Naive B cell (primary cell): ENCODE measurements at places on chromosomes 12 and 14.

- DNase-seq: no peak
These were observed 19.4 kb downstream of the HHIPL1 start for GRCh38 chr14:99664058-99664936.

GRCh38 chr14:100557658-100558057 lies 29.6 kb downstream of the BEGAIN start:
- no peak for DNase-seq

- no peak for DNase-seq
These were observed 48.7 kb downstream of the SCARB1 start for GRCh38 chr12:124814741-124815613.

GRCh38 chr14:87252103-87252502 lies 740.9 kb downstream of the GALC start:
- DNase-seq: no peak

GRCh38 chr12:4027412-4027811 lies 154.2 kb upstream of the PARP11 start:
- peak; percentile 25 for DNase-seq

GRCh38 chr14:22908601-22909000 lies 10.3 kb downstream of the RBM23 start:
- DNase-seq: no peak

GRCh38 chr14:75090353-75090752 lies 20.9 kb downstream of the ZC2HC1C start:
- DNase-seq: no peak

DNA sequence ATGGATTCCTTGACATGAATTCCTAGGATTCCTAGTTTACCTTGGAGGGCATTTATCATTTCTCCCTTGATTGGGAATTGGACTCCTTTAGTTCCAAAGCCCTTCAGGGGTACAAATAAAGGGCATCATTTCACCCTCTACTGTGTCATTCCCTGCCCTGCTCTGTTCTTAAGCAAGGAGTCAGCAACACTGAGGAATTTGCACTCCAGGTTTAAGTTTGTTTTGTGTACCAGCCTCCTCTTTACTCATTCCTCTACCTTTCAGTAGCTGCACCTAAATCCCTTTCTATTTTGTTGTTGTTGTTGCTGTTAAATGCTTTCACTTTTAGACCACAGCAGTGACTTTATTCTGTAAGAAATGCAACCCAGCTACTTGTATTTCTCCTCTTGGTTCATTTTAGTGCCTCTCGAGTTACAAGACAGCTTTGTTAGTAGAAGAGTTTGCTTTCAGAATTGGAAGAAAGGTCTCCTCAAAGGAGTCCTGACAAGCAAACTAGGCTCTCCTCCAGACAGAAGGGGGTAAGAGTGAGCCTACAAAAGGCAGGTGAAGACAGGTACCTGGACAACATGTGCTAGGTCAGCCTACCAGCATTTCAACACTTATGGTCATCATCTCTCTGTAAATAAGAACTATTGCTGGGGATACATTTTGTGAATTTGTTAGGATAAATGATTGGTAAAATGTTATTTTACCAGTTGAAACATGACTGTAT lies 90.0 kb downstream of the RMST start:
- DNase-seq: no peak

- no peak for DNase-seq
These were observed 78.4 kb upstream of the TSPAN8 start for GRCh38 chr12:71236133-71236660.

DNA sequence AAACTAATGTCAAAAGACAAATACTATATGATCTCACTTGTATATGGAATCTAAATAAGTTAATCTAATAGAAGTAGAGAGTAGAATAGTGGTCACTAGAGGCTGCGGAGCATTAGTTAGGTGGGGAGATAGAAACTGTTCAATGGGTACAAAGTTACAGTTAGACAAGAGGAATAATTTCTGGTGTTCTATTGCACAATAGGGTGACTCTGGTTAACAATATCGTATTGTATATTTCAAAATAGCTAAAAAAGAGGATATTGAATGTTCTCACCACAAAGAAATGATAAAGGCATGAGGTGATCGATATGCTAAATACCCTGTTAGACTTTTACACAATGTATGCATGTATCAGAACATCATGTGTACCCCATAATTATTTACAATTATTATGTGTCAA lies 42.9 kb downstream of the IGF1 start:
- DNase-seq: no peak
